ENCODE measurements at places on chromosomes 16 and 17. TPM values are rescaled to one million over a fixed set of nuclear protein-coding genes. Genes with fewer than 3 reads are reported as not detected.
A peak's percentile ranks its signal among the peaks of the same experiment; 100 is the strongest.

Gene KRT32
- total RNA-seq, result not detected

DNA sequence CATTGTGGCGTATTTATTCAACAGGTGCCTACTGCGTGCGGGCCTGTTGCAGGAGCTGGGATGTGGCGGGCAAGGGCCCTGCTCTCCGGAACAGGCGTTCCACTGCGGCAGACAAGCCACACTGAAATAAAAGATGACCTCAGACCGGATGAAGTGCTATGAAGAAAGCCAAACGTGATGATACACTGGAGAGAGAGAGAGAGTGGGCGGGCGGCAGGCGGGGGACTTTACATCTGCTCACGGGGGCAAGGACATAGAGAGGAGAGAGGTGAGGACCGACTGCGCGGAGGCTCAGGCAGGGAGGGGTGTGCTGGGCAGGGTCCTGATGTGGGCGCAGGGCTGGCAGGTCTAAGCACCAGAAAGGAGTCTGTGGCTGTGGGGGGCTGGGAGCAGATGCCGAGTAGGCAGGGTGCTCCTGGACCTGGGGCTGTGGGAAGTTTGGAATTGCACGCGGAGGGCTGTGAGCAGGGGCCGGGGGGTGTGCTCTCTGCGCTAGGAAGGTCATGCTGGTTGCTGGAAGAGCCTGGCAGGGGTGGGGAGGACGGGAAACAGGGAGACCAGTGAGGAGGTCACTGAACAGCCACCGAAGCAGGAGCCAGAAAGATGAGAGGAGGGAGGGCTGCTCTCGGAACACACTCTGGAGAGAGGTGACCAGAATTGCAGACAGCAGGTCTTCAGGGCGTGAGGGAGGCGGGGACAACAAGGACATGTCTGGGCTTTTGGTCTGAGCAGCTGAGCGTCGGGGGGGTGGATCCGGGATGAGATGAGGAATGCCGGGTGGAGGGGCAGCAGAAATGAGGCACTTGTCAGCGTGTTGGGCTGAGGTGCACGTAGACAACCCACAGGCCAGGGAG lies 9.9 kb downstream of the MXRA7 start:
- DNase-seq, result no peak

DNA sequence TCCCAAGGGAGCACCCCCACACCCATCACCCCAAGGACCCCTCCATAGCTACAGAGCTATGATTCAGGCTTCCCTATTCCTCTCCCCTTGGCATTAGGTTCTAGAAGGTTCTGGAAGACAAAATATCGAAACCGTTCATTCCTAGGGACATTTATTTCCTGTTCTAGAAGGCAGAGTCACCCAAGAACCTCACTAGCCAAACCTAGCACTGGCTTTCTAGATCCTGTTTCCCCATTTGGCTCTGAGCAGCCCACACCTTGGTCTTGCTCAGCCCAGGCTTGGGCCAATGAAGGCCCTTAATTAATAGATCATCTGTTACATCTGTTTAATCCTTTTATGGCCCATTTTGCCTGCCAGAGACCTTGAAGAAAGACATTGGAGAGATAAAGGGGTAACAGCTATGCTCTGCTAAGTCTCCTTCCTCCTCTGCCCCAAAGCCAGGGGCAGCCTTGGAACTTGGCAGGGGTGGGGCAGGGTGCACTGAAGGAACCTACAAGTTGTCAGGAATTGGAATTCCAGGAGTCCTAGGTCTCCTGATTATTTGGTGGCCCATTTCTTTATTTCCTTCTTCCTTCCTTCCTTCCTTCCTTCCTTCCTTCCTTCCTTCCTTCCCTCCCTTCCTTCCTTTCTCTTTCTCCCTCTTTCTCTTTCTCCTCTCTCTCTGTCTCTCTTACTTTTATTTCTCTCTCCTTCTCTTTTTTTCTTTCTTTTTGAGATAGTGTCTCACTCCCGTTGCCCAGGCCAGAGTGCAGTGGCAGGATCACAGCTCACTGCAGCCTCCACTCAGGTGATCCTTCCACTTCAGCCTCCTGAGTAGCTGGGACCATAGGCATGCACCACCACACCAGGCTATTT lies 8.7 kb upstream of the FZD2 start:
- DNase-seq, result no peak

DNA sequence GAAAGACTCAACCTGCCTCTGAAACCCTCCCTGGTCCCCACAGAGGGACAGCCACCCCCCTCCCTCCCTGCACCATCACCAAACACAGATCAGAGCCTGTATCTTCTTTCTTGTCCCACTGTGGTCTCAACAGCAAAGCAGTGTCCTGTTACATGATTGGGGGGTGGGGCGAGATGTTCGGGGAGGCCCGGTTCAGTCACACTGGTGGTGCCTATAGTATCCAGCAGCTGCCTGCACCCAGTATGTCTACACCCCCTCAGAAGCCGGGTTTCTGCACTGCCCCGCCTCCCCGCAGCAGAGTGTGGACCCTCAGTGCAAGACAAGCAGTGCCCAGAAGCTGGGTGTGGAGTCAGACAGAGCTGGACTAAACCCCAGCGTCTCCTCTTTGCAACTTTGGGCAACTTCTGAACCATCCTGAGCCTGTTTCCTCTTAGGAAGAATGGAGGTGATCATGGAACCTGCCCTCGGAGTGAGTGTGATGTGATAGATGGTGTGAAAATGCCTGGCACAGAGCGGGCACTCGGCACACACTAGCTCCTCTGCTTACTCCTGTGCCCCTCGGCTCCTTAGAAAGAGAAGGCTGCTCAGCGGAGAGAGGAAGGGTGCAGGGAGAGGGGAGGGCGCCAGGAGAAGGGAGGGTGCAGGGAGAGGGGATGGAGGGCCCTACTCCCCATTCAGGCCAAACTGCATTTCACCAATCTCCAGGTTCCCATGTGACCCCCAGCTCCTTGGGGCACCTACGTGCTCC lies 84.0 kb upstream of the TNRC6C start:
- DNase-seq, result no peak

Gene C16orf96
- total RNA-seq, result 0.08 TPM

Gene C16orf54
- 1.1 TPM for total RNA-seq

DNA sequence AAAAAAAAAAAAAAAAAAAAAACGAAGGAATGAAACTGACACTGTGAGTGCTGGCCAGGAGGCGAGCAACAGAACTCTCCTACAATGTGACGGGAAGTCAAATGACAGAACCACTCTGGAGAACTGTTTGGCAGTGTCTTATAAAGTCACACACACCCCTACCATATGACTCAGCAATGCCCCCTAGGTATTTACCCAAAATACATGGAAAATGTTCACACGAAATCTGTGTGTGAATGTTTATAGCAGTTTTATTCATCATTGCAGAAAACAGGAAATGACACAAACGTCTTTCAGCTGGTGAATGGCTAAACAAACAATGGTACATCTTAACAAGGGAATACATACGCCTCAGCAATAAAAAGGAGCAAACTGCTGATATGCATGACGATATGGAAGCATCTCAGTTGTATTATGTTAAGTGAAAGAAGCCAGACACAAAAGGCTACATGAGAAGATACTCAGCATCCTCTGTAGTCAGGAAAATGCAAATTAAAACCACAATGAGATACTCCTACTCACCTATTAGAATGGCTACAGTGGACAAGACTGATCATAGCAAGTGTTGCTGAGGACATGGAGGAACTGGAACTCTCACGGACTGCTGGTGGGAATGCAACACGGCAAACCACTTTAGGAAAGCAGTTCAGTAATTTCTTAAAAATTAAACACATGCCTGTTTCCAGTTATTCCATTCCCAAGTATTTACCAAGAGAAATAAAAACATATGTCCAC lies 74.7 kb downstream of the TBC1D16 start:
- DNase-seq, result no peak

Gene ITGAL
- total RNA-seq, result 1.6 TPM

DNA sequence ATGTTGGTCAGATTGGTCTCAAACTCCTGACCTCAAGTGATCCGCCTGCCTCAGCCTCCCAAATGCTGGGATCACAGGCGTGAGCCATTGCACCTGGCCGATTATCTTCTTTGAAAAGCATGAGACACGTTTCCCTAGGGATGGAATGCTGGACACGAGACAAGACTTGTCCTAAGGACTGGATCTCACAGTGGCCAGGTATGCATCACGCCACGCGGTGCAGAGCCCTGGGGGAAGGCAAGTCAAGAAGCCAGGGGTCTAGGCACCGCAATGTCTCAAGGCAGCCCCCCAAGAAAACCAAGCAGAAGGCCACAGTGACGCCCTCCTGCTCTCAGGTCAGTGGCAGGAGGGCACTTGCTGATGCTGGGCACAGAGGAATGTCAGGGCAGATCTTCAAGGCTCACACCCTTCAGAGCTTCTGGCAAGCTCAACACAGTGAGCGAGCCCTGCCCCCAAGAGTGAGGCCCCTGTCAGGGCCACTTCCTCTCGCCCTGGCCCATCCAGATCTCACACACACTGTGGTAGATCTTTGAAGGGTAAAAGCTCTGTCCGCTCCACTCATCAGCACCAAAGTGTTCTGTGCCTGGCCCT lies 134.7 kb downstream of the ZNF778 start:
- DNase-seq, result no peak

GRCh38 chr16:12584488-12585233 lies 219.0 kb downstream of the CPPED1 start:
- no peak for DNase-seq

Gene KCNJ18
- 24.2 TPM for total RNA-seq

DNA sequence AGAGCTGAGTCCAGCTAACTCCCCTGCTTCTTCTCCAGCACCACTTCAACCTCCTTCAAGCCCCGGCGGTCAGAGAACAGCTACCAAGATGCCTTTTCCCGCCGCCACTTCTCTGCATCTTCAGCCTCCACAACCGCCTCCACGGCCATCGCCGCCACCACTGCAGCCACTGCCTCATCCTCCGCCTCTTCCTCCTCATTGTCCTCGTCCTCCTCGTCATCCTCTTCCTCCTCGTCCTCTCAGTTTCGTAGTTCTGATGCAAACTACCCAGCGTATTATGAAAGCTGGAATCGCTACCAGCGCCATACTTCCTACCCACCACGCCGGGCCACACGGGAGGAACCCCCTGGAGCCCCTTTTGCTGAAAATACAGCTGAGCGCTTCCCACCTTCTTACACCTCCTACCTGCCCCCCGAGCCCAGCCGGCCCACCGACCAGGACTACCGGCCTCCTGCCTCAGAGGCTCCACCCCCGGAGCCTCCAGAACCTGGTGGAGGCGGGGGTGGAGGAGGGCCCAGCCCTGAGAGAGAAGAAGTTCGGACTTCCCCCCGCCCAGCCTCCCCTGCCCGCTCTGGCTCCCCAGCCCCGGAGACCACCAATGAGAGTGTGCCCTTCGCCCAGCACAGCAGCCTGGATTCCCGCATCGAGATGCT lies 7.1 kb downstream of the SETD1A start:
- no peak for DNase-seq

Gene LRRC75A
- 0.88 TPM for total RNA-seq

GRCh38 chr16:84746875-84747274 lies 47.1 kb downstream of the USP10 start:
- DNase-seq, result no peak

DNA sequence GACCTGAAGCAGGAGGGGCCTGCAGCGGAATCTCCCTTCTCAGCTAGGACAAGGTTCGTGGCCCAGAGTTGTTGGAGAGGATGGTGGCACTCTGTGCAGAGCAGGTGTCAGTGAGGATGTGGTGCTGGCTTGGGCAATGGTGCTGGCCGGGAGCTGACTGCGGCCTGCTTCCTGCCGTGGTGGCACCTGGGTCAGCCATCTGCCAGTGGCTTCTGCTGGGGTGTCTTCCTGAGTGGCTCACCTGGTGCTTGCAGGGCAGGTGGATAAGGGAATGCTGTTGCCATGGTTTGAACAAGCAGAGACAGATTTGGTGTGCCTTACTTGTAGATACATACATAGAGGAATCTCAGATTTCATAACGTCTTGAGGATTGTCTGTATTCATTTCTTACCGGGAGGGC lies 69.6 kb downstream of the SEC14L1 start:
- no peak for DNase-seq

- DNase-seq, result no peak
Observed at GRCh38 chr16:56944954-56945839, 13.3 kb downstream of the HERPUD1 start.

Gene CORO6
- total RNA-seq, result 19.0 TPM

Gene FOXC2
- not detected for total RNA-seq

Gene CCL5
- 1.3 TPM for total RNA-seq

Gene TRPV2
- total RNA-seq, result 3.3 TPM

DNA sequence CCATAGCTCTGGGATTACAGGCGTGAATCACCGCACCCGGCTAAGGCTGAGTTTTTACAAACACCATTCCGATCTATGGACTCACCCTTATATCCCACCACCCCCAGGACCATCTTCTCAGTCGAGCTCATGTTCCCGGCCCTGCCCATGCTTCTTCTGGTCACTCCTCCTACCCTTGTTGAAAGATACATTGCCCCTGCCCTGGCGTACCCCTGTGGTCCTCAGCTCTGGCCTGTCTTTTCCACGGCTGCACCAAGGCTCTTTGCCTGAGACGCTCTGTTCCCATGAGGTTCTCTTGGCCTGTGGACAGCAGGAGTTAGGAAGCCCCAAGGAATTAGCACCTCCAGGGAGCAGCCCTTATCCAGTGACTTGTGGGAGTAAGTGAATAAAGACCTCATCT lies 379.4 kb upstream of the TNRC6C start:
- no peak for DNase-seq

GRCh38 chr16:23500212-23500861 lies 10.0 kb downstream of the GGA2 start:
- peak; percentile 87 for DNase-seq

GRCh38 chr16:79272141-79272577 lies 328.4 kb downstream of the MAF start:
- DNase-seq, result no peak

- DNase-seq, result peak; percentile 78
Observed at GRCh38 chr16:2824626-2825025, 5.5 kb upstream of the ZG16B start.

DNA sequence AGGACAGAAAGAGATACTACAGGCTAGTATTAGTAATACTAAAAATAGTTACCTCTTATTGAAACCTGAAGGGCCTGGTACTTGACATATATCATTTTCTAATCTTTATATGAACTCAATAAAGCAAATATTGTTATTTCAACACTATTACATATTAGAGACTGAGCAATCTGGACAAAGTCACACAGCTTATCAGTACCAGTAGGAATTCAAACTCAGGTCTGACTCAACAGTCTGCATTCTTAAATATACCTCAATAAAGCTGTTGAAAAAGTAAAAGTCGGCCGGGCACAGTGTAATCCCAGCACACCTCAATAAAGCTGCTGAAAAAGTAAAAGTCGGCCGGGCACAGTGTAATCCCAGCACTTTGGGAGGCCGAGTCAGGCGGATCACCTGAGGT lies 67.4 kb downstream of the KANSL1 start:
- no peak for DNase-seq

DNA sequence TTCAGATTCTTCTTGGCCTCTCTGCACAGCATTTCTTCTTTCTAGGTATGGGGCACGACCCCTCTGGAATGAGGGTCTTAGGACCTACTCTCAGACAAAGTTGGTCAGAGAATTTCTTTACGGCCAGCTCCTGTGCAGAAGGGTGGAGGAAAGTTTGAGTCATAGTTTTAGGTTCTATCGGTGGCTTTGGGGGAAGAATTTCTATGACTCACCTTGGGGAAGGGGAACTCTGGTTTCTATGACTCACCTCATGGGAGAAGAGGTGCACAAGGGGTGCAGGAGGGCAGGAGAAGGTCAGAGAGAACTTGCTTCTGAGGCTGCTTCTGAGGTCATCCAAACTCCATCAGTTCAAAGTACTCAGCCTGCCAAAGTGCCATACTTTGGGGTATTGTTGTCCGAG lies 2.5 kb upstream of the ABCC12 start:
- DNase-seq, result no peak

Gene KRTAP3-1
- total RNA-seq, result 4.0 TPM

Gene TUBG2
- total RNA-seq, result 19.3 TPM

Gene OTOA
- total RNA-seq, result not detected

- DNase-seq, result no peak
Observed at GRCh38 chr16:56413381-56413780, 12.0 kb downstream of the AMFR start.

All from lower leg skin (tissue), 4 donors.